ENCODE measurements at places on chromosomes 2 and 18.

- DNase-seq, result no peak
Observed at GRCh38 chr2:11103984-11104793, 51.1 kb upstream of the SLC66A3 start.

GRCh38 chr18:6994771-6995430 is 122.7 kb downstream of the LAMA1 start:
- DNase-seq, result no peak

DNA sequence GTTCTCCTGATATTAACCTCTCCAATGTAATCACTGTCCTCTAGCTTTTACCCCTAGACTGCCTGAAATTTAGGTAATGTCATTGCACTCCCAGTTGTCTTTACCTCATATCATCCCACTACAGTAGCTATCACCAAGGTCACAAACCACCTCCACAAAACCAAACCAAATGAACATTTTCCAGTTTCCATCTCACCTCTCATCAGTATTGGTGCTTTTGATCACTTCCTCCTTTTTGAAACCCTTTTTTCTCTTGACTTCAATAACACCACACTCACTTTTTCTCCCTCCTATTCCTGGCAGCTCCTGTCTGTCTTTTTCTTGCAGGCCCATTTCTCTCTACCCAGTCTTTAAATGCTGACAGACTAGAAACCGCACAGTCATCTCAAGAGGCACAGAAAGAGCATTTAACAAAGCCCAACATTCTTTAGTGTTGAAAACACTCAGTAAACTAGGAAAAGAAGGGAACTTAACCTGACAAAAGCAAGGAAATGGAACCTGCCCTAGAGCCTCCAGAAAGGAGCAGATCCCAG is 95.9 kb upstream of the SIX2 start:
- DNase-seq, result no peak

DNA sequence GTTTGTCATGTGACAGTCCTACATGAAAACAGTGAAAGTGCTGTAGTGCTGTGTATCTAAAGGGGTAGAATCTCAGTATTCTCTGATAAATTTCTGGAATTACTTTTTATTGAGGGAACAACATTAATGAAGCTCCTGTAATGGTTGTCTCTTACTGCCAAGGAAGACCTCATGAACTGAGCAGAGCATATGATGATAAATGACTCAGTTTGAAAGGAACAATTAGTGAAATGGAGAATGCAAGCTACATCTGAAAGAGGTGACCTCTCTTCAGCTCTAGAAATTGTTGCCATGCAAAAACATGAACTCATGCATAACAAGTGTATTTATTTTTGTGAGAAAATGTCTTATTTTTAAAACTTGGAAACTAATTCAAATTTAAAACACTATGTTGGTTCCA is 93.6 kb downstream of the SCN9A start:
- DNase-seq, result no peak

DNA sequence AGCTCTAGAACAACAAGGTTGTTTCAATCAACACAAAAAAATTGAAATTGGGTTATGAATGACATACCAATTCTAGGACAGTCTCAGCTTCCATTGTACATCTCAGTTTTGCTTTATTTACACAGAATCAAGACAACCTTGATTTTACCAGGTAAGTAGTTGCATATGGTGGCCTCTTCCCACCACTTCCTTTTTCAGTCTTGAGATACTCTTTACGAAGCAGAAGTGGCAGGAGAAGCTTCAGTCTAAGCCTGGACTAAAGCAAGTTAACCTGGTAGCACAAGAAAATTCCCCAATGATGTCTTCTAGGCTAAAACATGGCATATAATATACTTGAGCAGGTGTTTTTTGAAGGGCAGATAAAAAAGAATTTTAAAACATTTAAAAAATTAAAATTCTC is 10.7 kb upstream of the FAM136A start:
- no peak for DNase-seq

DNA sequence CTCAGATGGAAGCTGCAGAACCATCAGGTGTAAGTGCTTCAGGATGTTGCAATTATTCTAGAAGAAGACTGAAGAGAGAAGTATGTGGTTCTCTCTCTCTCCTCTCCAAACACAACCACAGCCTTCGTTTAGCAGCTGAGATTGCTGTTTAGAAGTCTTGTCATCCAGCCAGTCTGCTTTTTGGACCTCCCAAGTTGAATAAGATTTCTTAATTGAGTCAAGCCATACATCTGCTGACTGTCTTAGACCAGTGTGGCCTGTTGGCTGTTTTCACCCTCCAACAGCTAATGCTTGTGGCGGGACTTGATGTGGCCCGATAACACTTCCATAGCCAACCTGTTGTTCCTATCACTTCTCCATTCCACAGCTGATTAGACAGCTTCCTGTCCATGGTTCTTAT is 91.3 kb upstream of the TMEM17 start:
- DNase-seq, result no peak

DNA sequence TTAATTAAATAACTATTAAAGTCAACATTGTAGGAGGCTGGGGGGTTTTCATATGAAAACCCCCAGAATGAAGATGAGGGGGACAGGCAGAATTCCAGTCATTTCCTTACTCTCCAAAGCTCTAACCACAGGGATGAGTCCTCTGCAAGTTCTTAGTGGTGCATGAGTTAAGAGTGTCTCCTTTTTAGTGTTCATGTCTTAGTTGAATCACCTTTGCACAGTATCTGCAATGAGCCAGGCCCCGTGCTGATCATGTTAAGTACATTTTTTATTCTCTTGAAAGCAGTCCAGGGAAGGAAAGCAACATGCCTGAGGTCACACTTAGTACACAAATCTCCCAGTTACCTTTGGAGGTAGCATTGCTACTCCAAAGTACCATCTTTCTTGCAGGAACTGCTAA is 25.7 kb upstream of the MSGN1 start:
- no peak for DNase-seq

DNA sequence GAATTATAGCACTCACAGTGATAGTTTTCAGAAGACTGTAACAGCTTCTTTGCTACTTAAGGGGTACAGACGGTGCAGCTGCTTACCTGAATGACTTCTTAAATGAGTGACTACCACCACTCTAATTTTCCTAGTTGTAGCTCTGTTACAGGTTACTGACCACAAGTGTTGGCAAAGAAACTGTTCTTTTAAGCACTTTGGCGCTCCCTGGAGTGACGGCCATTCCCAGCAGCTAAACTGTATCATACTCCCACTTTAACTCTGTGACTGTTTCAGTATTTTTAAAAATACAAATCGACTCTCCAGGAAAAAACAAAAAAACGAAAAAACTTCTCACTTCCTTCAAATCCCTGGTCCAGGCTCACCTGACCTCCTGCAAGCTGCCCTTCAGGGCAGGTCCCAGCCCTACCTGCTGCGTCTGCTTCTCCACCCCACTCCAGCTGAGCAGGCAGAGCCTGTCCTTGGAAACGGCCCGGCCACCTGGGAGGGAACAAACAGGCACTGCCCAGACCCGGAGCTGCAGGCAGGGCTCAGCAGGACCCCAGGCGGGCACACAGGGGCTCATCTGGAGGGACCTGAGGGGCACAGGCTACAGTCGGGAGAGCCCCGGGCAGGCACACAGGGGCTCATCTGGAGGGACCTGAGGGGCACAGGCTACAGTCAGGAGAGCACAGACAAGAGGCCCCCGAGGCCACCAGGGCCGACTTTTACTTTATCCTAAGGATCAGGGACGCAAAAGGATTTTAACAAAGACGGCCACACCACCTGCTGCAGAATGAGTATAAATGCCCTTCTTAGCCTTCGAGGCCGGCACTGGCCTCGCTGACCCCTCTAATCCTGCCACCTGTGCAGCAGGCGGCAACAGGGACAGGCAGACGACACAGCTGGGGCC is 24.5 kb downstream of the SLC66A2 start:
- DNase-seq, result no peak

DNA sequence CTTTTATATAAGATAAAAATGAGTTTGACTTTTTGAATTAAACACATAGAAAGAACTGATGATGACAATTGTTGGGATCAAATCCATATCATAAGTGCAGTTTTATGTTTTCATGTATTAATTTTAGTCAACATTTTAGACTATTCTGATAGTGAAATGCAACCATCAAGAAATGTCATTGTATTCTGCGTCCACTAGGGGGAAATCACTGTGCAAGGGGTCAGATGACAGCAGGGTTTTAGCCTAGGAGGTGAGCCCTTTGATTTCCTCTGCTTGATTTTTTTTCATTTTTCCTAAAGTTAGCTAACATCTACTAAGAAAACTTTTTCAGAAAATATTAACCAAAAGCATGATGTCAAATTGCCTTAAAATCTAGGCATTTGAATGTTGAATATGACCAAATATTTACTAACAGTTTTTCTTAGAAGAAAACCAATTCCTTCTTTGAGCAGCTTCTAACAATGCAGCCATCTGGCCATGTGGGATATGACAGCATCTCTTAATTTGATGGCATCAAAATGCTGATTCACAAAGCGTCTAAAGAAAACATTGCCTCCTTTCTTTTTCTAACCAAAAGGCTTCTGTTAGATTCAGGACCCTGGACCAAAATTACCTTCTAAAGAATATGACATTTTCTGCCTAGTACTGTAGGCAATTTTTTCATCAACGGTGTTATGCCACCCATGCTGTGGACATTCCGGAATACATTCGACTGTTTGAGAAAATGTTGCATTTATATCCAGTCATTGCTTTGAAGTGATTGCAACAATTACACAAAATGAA is 141.5 kb downstream of the SPHKAP start:
- DNase-seq, result no peak

Data from smooth muscle cell of the brain vasculature (primary cell).